ENCODE measurements at places on chromosomes 4 and X.
A peak's percentile ranks its signal among the peaks of the same experiment; 100 is the strongest.

DNA sequence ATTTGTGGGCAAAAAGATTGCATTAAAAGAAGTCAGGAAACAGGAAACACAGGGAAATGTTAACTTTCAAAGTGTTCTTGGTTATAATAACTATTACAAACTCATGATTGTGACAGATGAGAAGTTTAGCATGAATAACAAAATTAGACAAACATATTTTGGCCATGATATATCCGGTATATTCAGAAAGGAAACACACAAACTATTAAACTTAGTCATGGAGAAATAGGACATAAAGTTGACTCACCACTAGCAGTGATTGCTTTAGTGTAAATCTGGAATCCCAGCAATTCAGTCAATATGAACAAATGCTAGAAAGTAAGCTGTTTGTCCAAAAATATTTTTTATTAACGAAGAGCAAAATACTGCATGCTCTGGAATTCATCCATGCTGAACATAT, 1299.9 kb downstream of the C4orf33 start:
- no peak for DNase-seq

GRCh38 chr4:154465085-154465484, 26.5 kb downstream of the DCHS2 start:
- no peak for DNase-seq

GRCh38 chr4:38455092-38455862, 208.7 kb upstream of the KLF3 start:
- peak; percentile 7 for DNase-seq

- DNase-seq = no peak
These were observed 8.6 kb upstream of the HAUS3 start for GRCh38 chr4:2250357-2251072.

- peak; percentile 43 for DNase-seq
These were observed 1.1 kb upstream of the CHST7 start for GRCh38 chrX:46572340-46572936.

DNA sequence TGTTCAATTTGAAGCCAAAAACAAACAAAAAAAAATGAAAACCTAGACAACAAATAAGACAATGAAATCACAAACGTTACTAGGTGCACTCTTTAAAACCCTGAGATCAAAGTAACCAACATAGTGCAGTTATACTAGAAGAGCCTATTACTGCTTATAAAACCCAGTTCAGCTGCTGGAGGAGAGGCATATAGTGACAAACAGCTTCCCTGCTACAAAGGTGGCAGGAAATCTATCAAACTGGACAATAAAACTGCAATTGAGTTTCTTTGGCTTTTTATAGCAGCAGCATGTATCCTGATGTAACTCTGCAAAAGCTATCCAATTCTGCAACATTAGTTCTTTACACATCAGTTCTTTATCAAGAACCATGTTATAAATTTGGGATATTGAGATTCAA, 155.6 kb downstream of the LRBA start:
- no peak for DNase-seq

- DNase-seq = no peak
These were observed 39.3 kb downstream of the ING2 start for GRCh38 chr4:183544109-183544508.

DNA sequence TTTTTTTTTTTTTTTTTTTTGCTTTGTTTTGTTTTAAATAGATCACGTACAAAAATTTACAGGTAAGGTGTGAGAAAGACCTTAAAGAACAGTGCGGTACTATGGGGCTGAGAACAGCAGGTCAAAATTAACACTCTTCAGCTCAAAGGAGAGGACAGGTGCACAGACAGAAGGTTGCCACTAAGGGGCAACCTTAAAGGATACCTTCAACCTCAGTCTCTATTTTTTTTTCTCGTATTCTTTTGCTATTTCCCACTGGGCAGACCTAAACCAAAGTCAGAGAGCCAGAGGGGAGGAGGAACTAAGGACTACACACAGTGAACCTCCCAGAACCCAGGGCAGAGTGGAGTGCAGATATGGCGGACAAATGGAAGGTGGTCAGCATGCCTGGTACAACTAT, 1984.3 kb upstream of the IGFBP7 start:
- DNase-seq = no peak

GRCh38 chr4:86203176-86203575, 156.7 kb downstream of the MAPK10 start:
- no peak for DNase-seq

GRCh38 chr4:4914965-4915845, 55.7 kb downstream of the MSX1 start:
- DNase-seq = no peak

- no peak for DNase-seq
These were observed 905.1 kb upstream of the SLIT2 start for GRCh38 chr4:19346636-19347035.

- no peak for DNase-seq
These were observed 69.5 kb upstream of the BRWD3 start for GRCh38 chrX:80879143-80879542.

DNA sequence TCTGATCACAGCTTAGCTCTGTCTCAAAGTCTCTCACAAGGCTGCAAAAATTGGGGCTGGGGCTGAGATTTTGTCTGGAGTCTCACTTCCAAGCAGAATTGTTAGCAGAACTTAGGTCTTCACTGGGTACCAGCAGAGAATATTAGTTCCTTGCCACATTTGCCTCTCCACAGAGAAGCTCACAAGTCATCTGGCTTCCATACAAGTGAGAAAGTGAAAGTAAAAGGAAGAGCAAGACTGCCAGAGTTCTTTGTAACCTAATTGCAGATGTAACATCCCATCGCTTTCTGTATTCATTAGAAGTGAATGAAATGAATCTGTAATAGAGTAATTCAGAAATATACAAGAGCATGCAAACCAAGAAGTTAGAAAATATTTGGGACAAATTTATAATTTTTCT, 624.1 kb upstream of the GNPDA2 start:
- DNase-seq = no peak

- no peak for DNase-seq
These were observed 99.6 kb downstream of the FAM53A start for GRCh38 chr4:1584498-1584897.

DNA sequence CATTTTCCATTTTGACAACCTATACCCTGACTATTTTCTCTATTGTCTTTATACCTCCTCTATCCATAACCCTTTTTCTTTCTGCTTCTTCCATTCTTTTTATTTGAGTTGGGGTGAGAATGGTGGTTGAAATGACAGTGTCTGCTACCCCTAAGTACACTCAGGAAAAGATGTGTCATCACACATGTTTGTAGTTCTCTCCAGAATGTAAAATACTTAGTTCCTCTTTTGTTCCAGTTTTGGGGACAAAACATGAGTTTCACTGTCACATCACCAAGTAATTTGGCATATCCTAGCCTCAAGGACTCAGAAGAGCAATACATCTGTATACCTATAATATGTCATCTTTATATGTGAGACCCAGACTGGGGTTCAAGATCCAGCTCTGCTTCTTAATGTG, 90.3 kb downstream of the COMMD8 start:
- DNase-seq = no peak

GRCh38 chr4:148854203-148854602, 412.0 kb upstream of the NR3C2 start:
- DNase-seq = no peak

- no peak for DNase-seq
These were observed 295.9 kb upstream of the NRK start for GRCh38 chrX:105526431-105526830.

- DNase-seq = no peak
These were observed 179.7 kb upstream of the NDST4 start for GRCh38 chr4:115293093-115293462.

DNA sequence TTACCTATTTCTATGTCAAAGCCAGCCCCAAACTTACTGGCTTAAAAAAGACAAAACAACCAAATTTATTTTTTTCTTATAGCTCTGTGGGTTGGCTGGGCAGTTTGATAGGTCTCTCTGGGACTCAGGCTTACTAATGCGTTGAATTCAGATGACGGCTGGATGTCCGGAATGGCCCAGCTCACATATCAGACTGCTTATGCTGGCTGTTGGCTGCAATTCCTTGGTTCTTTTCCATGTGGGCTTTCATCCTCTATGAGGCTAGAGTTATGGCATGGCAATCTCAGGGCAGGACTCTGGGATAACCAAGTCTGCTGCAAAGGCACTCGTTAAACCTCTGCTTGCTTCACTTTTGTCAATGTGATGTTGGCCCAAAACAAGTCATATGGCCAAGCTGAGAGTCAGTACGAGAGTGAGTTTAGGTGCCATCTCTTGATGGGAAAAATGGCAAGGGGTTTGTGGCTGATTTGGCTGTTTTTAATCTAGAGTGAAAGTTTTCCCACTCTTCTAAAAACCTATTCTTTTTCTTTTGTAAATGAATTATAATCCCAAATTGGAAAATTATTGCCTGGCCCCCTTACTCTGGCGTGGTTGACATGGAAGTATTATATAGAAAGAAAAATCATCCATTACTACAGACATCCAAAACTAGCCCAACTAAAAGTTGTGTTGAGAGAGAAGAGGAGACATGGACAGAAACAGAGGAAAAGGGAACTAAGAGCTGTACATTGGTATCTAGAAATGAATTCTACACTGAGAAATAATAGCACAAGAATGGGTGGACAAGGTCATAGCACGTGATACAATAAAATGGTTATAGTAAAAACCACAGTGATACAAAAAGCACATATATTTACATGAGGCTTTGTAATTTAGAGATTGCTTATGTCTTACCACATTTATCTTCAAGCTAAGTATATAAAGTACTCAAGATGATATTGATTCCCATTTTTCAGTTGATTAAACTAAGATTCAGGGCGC, 6.6 kb downstream of the PRIMPOL start:
- DNase-seq = no peak

DNA sequence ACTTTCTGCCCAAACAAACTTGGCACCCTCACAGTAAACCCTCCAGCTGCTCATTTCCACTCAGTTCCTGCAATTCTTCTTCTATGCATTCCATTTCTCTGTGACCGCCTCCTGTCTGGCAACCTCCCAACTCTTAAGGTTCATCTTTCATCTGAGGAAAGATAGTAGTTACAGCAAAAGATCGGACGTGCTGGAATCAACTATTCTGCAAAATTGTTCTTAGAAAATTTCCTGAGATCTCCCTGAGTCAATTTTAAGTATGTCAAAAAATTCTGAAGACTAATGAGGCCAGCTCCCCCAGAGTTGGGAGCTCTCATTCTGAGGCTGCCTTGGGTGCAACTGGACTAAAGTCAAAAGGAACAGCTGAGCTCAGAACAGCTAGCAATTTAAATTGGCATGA, 1026.0 kb downstream of the ADGRL3 start:
- no peak for DNase-seq

DNA sequence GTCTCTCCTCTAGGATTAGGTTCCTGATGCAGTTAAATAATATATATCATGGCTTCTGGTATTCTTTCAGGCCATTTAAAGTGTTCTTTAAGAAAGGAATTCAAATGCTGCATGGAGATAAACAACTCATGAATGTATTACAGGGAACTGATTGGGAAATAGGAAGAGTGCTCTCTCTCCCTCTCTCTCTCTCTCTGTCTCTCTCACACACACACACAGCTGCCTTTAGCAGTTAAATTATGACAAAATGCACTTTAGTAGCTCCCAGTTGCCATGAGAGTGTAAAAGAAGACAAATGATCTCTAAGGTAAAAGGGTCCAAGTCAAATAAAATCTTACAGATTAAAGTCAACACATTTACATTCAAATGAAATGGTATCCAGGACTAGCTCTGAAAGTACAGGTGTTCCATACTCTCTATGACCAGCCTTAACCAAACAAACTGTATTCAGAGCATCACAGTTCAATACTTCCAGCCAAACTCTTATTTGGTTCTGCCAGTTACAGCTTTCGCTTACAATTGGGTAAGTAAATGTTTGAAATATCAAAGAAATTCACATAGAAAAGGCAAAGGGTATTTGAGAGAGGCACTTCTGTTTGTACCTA, 94.7 kb upstream of the CXXC4 start:
- DNase-seq = no peak

DNA sequence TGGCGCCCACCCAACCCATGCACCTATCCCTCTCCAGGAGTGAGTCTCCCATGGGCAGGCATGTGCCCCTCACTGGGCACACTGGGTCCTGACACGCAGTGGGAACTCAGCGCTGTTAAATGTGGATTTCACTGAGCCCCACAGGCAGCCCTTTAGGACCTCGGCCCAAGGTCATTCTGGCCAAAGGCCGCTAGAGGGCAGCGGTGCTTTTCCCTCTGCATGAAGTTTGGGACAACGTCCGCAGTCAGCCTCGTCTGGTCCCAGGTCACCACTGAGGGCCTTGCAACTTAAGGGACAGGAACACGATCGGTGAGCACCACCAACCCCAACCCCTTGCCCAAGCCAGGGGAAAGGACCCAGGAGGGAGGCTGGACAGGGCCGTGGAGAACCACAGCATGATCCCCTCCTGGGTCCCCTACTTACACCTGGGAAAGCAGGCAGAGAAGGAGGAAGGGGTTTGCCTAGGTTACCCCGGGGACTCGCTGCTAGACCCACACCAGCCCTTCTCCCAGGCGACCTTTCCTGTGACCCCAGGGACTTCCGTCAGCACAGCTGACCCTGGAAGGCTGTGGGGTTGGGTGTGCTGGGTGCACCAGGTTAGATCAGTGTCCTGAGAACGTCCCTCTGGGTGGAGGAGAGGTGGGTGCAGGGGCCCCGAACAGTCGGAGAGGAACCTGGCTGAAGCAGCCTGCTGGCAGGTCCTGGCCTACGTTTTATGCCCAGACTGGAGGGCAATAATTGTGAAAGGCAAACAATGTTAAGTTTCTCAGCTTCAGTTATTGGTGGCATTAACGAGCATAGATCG, 24.0 kb downstream of the CYTL1 start:
- DNase-seq = peak; percentile 20

- no peak for DNase-seq
These were observed 9.2 kb upstream of the ABLIM2 start for GRCh38 chr4:8167815-8168214.

- DNase-seq = no peak
These were observed 735.3 kb upstream of the TENM3 start for GRCh38 chr4:181507938-181508337.

GRCh38 chrX:148681605-148682004, 181.2 kb downstream of the AFF2 start:
- no peak for DNase-seq

DNA sequence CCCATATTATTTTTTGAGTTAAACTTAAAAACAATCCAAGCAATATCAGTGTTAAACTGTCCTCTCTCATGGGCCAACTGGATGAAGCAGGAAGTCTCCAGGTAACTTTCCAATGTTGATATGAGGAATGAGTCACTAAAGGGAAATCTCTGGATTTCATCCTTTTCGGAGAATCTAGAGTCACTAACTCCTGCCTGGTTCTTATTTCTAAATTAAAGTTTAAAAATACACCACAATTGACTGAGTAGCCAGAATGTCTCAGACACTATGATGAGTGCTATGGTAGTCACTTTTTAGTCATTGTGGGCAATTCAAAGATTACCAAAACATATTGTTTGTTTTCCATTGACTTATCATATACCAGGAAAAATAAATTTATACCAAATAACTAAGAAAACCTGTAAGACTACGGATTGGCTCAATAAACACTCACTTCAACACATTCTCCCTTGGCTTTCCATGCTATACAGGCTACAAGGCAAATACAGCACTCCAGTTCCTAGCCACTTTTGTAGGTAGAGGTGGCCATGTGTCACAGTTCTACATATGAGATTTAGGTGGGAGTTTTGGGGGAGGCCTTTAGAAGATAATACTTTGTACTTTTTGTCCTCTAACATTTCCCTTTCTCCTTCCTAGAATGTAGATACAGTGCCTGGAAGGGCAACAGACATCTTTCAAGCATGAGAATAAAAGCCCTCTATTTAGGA, 8.6 kb downstream of the SLC9B2 start:
- DNase-seq = no peak

GRCh38 chrX:153414856-153415510, 3.7 kb downstream of the ZFP92 start:
- DNase-seq = no peak

- DNase-seq = no peak
These were observed 302.6 kb downstream of the CBLL2 start for GRCh38 chrX:22575161-22575845.
